ENCODE measurements at places on chromosomes 6 and 20. TPM values are rescaled to one million over a fixed set of nuclear protein-coding genes. Genes with fewer than 3 reads are reported as not detected.

ELOVL4 gene
- total RNA-seq = 9.3 TPM

WFDC5 gene
- 0.26 TPM for total RNA-seq

RAET1L gene
- total RNA-seq = not detected

OSER1 gene
- 32.7 TPM for total RNA-seq

SPO11 gene
- total RNA-seq = not detected

FAM217A gene
- not detected for total RNA-seq

HTR1E gene
- 0.26 TPM for total RNA-seq

LRRC73 gene
- total RNA-seq = not detected

- no peak for DNase-seq
Measured at GRCh38 chr6:31627690-31628287, 7.3 kb downstream of the PRRC2A start.

DNA sequence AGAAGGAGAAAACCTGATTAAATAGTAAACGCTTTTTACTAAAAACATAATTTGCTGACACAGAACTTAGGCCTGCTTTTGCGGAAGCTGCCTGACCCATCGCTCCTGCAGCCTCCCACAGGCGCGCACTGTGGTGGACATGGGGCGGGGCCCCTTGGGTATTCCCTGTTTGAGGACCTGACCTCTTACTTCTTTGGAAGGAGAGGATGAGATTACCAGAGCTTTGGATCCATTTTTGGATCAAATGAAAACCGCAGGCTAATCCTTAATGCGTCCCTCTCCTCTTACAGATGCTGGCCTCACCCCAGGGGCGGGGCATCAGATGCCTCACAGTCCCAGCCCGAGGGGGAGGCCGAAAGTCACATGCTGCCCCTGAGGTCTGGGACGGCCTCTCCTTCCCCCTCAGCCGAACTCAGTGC is 151.0 kb downstream of the SCML4 start:
- no peak for DNase-seq

GRCh38 chr6:3456395-3456897 is 404 bp downstream of the SLC22A23 start:
- no peak for DNase-seq

DNA sequence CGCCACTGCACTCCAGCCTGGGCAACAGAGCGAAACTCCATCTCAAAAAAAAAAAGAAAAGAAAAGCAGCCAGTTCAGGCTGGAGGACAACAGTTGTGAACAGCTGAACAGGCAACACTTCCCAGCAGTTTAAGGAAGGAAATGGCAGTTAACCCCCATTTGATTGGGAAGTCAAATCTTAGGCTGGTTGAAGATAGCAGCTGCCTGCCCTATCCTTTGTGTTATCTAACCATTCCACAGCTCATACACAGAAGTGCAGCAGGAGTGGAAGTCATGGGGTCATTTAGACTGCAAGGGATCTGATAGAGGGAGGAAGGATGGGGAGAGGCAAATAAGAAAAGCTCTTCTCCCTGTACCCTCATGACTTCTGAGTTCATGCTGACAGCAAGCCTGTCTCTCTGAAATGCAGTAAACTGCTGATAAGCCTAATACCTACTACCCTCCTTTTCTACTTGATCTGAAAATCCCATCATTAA is 35.3 kb downstream of the KCTD20 start:
- DNase-seq = no peak

DNA sequence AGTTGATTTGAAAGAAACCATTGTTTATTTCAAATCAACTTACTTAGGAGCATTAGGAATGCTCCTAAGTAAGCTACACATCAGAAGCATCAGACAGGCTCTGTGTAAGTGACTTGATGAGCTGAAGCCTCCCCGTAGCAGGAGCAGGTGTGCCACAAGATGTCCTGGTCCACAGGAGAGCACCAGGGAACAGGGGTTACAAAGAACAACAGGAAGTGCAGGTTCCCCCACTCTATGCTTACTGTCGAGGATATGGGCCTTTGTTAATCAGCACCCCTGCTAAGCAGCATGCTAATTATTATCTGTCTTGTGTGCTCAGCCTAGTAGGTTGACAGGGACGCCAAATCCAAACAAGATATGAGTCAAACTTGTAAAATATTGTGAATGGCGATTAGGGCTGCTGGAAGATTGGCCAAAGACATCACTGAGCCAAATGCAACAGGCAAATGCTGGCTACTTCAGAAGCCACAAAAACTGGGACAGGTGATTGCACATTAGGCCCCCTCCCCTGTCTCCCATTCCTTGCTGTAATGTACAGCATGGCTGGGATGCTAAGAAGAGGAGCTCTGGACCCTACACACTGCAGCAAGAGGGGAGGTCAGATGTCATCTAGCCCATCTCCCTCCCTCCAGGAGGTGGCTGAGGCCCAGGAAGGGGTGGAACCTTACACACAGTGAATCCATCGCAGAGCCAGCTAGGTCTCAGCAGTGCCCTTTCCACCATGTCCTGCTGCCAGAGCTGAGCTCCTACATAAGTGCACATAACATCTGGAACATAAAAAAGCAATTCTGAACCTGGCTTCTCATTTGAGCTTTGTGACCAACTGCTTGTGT is 939 bp downstream of the TGM3 start:
- DNase-seq = no peak

GRCh38 chr6:8108031-8108660 is 5.8 kb upstream of the EEF1E1 start:
- no peak for DNase-seq

GRCh38 chr6:149586149-149586548 is 20.0 kb downstream of the GINM1 start:
- DNase-seq = no peak

DNA sequence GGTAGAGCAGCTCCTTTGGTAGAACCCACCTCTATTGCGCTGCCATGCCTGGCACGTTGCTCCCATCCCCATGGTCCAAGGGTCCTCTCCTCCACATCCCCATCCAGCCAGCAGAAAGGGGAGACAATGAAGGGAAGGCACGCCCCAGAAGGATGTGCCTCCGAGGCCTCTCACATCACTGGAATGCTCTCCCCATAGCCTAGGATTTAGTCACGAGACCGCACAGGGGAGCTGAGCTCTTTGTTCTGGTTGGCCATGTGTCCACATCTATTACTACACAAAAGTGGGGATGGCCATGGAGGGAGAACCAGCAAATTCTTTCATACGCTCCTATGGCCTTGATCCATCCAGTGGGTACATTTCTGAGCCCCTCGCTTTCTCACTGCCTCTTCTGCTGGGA is 60.5 kb upstream of the SALL4 start:
- no peak for DNase-seq

- DNase-seq = no peak
Measured at GRCh38 chr6:16048221-16048620, 80.7 kb upstream of the MYLIP start.

DNA sequence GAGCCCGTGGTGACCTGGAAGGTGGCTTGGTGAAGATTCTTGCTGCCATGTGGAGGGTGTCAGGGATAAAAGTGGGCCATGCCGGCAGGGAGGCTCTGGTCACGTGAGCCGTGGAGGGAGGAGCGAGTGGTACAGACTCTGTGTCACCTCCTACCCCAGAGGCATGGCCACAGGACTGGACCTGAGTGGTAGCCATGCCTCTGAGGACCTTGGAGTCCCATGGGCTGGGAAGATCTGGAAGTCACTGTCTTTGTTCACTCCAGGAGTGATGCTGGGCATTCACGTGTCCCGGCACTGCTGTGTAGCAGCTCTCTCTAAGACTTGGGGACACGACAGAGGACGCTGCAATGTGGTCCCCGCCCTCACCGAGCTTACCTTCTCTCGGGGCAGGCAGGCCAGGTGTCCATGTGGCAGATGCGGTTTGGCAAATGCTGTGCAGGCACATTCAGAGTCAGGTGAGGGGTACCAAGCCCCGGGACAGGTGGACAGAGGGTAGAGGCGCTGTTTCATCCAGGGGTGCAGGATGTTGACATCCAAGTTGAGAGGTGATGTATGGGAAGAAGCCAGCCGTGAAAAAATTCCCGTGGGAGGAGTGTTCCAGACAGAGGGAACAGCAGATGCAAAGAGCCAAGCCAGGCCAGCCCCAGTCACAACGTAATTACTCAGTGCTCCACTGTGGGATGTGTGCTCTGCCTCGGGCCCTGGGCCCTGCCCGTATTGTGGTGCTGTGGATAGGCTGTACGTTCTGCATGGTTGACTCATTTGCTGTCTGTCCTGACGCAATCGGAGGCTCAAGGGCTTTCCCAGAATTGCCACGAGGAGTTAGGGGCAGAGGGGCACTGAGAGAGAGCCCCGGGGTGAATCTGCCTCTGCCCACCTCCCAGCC is 307.8 kb downstream of the TAF4 start:
- no peak for DNase-seq

All from urinary bladder (tissue), 4 donors.